Fibroblast of villous mesenchyme (primary cell): ENCODE measurements at places on chromosomes 16 and 17. TPM values are rescaled to one million over a fixed set of nuclear protein-coding genes. Genes with fewer than 3 reads are reported as not detected.

DNA sequence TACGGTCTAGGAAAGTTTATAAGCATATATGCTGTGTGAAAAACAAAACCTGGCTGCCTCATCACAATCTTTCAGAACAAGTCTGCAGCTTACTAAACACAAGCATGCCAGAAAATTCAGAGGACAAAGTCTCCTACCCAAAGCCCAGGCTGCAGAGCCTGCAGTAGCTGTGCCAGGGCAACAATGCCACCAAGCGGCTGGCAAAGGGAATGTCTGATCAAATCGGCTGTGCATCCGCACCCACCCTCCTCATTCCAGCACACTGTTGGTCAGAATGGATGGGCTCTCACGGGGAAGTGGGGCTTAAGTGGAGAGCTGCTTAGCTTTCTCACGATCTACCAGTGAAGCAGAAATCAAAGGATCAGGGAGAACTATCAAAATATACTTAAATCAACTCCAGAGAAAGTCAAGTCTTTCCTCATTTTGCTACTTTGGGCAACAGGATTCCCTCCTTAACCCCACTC, 73.5 kb downstream of the CYTH1 start:
- DNase-seq = peak; percentile 79

The BIRC5 gene
- total RNA-seq = 39.0 and 50.1 TPM in 2 replicates

- peak; percentile 53 for DNase-seq
Measured at GRCh38 chr16:15055141-15056053, 477 bp downstream of the NTAN1 start.

DNA sequence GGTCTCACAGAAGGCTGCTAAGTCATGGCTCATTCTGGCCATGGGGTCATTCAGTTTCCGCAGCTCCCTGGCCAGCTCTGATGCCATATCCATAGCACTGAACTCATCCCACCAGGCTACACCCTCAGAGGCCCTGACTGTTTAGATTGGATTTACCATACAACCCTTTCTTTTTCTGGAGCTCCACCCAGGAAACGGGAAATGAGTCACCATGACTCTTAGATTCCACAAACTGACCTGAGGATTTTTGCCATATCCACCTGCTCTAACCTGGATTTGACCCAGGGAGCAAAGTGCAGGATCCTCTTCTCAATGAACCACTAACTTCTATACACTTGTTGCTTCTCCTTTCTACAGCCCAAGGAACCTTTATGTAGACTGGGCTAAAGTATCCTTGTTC, 20.3 kb upstream of the CALB2 start:
- no peak for DNase-seq

GRCh38 chr17:68560966-68561720, 40.0 kb downstream of the FAM20A start:
- no peak for DNase-seq

The TBC1D3E gene
- total RNA-seq = 0.32 TPM in 1 of 2 replicates, not detected in the other

The ODAD4 gene
- 0.43 and 0.64 TPM in 2 replicates for total RNA-seq

DNA sequence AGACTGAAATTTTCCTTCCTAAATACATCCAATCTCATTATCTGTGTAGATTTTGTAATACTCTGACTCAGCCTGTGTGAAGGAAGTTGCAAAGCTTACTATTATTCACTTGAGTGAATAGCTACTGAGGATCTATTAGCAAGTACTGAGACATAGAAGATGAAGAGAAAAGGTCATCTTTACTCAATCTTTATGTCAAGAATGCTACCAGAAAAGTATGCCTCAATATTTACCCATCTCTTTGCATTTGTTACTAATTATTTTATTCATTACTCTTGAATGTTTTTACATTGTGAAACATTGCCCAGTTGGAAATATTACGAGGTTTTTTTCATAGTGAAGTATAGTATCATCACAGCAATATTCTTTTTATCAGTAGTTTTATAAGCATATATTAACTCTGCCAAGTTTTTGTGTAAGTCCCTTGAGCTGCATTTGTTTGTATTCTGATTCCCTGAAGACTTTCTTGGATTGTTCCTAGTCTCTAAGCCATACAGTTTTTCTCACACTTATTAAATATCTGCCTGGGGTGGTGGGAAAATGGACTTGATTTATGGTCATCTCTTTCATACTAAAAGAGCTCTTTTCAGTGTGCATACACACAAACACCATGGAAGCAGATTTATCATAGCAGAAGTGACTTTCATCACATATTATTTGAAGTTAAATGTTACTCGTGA, 110.4 kb downstream of the MRTFB start:
- peak; percentile 85 for DNase-seq
